ENCODE measurements at places on chromosomes 1 and 21.

DNA sequence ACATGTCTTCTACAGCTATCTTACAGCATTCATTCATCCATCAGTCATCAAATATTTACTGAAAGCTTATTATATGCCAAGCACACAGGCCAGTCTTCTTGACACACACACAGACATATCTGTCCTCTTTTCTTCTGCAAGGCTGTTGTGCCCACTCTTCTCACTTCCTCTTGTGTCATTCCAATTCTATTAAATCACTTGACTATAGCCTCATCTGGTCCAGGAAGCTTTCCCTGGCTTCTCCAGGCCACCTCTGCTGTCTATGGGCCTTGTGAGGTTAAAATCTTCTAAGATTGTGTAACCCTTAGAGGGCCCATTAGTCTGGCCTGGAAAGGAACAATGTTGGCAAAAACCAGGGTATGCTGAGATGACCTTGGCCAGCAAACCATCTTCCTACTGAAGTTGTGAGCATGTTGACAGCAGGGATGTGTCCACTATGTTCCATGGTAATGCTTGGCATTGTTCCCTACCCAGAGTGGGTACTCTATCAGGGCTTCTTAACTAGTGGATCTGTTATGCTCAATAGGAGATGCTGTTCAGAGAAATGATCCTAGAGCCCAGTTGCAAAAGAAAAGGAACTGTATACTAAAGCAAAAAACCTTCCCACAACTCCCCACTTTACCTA, 5.3 kb downstream of the TRAF3IP3 start:
- DNase-seq, result no peak

DNA sequence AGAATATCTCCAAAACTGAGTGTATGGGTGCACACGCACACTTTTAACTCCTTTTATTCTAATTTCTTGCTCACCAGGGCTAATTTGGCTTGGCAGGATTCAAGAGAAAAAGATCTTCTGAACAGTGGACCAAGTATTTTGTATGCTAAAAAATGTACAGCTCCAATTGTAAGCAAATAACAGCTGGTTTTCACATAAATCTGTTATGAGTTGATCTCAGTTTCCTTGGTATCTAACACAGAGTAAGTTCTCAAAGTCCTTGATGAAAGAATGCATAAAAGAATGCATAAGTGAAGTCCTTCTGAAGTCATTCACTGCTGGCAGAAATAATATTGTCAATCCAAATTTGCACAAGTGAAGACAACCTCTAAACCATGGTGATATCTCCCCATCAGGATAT, 213.0 kb downstream of the OMA1 start:
- DNase-seq, result no peak

DNA sequence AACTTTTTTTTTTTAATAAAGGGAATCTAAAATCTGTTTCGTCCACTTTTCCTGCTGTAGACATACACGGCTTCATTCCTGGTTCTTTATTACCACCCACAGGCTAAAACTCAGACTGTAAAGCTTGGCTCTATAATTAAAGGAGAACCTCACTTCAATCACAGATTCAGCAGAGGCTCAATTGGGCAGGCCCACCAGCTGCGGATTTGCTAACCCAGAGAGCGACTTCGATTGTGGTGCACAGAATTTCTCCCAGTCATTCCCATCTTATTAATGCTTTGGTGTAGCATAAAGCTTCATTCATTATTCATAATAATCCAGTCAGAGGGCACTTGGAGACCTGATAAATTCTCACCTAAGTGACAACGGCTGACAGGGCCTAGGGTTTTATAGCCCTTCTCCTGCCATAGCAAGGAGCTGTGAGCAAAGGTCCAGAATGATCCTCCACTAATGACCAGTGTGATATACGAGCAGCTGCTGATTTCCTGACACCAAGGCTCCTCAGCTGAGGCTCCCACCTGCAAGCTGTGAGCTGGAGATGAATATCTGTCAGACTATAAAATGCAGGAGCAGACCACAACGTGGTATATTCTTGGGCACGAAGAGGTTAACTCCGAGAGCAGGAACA, 149.0 kb downstream of the ATP6V1G3 start:
- no peak for DNase-seq

- DNase-seq, result no peak
Observed at GRCh38 chr1:224116131-224116530, 2.2 kb downstream of the FBXO28 start.

DNA sequence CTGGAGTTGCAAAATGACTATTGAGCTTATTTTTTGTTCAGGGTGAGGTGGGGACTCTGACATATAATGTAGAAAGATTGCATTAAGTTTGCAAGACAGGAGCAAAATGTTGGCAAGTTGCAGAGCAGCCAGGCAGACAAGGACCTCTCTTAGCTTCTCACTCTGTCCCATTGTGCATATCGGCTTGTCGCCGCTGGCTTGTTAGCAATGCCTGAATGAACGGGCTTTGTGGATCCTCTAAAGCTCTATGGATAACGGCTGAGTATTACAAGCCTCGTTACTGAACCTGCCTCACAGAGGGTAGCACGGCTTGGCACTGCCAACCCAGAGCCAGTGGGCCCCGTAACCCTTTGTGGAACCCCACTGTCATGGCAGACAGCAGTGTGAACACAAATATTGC, 68.4 kb downstream of the TNR start:
- DNase-seq, result no peak

DNA sequence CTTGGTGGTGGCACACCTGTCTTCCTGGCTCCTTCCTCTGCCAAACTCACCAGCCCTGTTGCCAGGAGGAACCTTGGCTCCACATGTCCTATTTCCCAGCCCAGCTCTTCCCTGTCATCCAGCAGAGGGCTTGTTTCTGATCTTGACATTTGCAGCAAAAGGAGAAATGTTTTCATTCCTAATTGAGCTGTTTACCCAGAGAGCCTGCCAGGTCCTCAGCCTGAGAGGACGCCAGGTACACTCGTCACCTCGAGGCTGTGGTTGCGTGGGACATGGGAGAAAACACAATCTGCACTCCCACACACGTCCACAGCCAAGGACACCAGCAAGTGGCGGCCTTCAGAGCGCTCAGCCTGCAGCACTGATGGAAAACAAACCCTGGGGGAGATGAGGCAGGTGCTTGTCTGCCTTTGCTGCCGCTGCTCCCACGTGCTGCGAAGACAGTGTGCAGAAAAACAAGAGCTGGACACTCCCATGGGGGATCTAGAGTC, 132.8 kb upstream of the CD34 start:
- no peak for DNase-seq

DNA sequence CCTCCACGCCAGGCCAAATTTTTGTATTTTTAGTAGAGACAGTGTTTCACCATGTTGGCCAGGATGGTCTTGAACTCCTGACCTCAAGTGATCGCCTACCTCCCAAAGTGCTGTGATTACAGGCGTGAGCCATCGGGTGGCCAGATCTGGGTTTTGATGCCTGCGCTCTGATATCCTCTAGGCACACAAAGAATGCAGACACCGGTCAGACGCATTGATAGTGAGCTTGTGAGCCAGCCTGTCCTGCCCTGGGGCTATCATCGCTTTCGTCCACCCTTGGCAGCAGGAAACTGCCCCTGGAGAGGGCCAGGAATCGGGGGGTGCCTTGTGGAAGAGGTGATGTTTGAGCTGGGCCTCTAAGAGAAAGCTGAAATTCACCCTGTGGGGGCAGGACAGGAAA, 4.0 kb downstream of the FBLIM1 start:
- DNase-seq, result no peak

- DNase-seq, result no peak
Observed at GRCh38 chr1:111814305-111814628, 58.6 kb downstream of the DDX20 start.

DNA sequence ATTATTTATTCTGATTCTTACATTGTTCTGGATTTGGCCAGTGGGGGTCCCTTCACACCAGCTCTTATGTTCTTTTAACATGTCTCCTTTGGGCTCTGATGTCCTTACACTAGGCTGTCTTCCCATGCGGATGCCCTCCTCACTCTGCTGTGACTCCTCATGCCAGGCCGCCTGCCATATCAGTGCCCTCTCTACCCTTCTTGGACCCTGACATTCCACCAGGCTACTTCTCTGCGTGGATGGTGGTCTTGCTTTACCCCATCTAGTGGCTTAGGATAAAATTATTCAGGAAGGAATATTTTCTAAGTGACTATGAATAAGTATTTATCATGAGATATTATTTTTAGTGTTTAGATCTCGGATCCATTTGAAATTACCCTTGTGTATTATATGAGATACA, 21.2 kb downstream of the ATF6 start:
- no peak for DNase-seq

- no peak for DNase-seq
Observed at GRCh38 chr1:230281556-230281955, 144.6 kb downstream of the PGBD5 start.

DNA sequence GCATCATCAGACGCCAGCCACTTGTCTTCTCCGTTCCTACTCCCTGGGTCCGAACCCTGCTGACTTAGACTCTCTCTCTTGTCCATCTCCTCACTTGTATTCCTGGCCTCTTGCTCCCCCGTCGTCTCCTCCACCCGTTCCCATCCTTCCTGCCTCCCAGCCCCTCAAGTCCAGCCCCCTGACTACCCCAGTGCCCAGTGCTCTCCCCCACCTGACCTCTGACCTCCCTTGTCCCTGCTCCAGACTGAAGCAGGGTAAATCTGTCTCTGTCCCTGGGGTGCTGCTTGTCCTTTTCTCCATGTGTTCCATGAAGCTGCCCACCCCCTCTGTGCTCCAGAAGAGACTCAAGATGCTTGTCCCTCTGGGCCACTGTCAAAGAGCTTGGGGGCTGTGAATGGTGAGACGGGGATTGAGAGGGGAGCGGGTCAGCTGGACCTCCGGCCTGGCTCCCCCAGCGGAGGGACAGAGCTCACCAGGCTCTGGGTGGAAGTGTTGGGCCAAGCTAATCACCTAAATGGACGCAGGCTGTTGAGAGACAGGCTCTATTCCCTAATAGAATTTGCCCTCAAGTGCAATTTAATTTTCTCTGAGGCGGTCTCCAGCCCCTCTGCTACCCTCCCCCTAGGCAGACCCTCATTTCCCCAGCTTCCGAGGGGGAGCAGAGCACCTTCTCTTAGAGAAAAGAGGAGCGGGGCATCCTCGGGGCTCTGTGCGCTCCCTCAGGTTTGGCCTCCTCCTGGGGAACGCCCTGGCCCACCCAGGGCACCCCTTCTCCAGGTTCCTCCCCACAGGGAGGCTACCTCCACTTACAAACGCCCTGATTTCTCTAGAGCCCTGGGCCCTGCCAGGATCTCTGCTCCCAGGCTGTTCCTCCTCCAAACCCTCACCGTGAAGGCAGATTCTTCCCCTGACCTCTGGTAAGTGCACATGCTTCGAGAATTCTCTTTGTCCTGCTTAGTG, 11.0 kb upstream of the LHX4 start:
- no peak for DNase-seq

DNA sequence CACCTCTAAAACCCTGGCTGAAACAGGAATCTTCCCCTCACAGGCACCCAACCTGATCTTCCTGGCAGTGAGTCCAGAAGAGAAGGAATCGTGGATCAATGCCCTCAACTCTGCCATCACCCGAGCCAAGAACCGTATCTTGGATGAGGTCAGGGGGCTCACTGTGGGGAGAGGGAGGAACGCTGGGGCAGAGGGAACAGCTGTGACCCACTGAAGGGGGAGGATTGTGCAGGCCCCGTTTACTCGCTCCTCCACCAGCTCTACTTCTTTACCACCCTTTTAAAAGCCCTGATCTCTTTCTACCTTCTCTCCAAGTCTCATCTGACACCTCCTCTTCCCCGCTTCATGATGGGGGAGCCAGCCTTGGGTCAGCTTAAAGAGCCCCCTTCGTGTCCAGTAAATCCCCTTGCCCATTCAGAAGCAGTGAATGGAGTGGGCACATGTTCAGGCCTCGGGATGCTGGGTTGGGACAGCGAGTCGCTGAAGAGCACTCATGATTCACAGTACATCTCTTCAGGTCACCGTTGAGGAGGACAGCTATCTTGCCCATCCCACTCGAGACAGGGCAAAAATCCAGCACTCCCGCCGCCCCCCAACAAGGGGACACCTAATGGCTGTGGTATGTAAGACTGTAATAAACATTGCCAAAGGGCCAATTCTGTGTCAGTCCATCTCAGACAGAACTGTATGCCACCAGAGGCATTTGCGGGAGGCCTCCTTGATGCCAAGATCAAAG, 7.3 kb downstream of the PLEKHO1 start:
- DNase-seq, result no peak

- DNase-seq, result no peak
Observed at GRCh38 chr1:58809325-58810010, 25.6 kb upstream of the JUN start.
